ENCODE measurements at places on chromosomes 4 and X. TPM values are rescaled to one million over a fixed set of nuclear protein-coding genes. Genes with fewer than 3 reads are reported as not detected.

PCYT1B gene
- 2.0 TPM for total RNA-seq

SATL1 gene
- not detected for total RNA-seq

PIR gene
- total RNA-seq, result 2.4 TPM

NXF2B gene
- not detected for total RNA-seq

DNA sequence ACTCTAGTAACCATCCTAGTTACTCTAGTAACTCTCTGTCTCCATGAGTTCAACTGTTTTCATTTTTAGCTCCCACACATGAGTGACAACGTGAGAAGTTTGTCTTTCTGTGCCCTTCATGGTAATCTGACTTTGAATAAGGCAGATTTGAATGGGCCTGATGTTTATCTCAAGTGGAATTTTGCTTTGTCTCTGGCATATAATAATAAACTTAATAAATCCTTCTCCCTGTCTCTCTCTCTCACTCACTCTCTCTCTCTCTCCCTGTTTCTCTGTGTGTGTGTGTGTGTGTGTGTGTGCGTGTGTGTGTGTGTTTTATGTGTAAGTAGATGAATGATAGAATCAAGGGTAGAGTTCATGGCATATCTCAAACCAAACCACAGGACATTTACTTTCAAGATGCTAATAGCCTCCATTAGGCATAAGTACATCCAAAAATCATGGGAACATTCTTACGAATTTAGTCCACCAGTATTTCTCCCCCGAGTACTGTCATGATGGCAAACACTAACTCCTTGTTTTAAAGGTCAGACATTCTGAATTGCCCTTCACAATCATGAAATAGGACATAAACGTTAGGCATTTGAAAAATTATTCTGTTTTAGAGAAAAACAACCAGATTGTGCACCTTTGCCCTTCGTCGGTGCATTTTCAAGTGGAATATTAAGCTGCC lies 193.1 kb downstream of the SPATA18 start:
- DNase-seq, result no peak

DNA sequence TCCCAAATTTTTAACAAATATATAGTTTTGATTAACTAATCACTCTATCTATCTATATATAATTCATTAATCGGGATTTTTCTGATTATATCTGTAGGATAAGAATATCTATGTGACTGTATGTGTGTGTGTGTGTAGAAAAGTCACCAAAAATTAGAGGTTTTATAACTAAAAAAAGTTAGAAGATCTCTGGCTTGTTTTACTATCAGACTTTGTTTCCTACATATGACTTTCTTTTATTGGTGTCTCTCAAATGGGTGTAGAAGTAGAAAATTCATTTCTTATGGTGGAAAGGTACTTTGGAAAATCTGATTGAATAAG lies 26.7 kb upstream of the TMPRSS11D start:
- DNase-seq, result no peak

GRCh38 chr4:125091-125771 lies 930 bp downstream of the ZNF718 start:
- peak; percentile 80 for DNase-seq

GRCh38 chrX:68910731-68911428 lies 82.1 kb downstream of the EFNB1 start:
- DNase-seq, result no peak

GRCh38 chrX:13719192-13719856 lies 15.1 kb downstream of the TRAPPC2 start:
- DNase-seq, result no peak

DNA sequence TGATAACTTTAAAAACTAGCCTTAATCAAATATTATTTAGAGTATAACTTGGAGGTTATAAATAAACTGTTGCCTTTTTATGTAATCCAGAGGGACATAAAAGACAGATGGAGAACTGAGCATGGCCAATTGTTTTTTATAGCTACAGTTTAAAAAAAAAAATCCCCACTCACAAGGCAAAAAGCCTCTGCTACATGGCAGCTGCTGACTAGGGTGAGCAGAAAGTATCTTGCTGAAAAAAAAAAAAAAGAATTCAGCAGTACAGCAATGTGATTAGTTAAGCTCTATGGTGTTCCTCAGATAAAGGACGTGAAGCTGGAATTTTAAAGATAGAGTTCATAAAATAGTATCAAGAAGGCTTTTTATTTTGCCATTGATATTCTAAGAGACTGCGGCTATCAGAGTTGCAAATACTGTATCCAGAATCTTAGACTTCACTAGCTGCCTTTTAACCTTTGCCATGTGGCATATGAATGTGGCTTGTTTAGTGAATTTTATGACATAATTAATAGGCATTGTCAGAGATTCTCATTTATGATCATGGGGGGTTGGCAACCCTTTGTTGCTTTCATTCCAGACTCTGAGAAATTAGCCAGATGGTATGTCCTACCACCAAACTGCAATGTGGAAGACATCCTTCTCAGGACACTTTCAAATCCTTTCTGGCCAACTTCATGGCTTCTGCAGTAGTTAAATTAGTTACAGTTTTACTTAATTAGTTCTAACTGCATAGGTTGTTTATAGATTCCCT lies 498.0 kb downstream of the STPG2 start:
- no peak for DNase-seq

DNA sequence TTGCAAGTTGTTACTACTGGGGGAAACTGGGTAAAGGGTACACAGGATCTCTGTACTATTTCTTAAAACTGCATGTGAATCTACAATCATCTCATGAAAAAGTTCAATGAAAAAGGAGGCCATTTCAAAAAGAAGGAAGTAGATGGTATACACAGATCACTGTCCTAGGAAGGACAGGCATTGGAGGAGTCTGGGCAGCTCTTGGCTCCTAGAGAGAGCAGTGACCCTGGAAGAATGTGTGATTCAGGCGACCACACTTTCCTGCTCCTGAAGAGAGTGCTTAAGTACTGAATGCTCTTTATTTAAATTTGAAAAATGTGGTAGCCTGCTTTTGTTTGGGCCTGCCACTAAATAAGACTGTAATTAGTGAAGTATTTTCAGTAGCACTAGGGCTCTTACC lies 318.1 kb upstream of the CASK start:
- no peak for DNase-seq

DNA sequence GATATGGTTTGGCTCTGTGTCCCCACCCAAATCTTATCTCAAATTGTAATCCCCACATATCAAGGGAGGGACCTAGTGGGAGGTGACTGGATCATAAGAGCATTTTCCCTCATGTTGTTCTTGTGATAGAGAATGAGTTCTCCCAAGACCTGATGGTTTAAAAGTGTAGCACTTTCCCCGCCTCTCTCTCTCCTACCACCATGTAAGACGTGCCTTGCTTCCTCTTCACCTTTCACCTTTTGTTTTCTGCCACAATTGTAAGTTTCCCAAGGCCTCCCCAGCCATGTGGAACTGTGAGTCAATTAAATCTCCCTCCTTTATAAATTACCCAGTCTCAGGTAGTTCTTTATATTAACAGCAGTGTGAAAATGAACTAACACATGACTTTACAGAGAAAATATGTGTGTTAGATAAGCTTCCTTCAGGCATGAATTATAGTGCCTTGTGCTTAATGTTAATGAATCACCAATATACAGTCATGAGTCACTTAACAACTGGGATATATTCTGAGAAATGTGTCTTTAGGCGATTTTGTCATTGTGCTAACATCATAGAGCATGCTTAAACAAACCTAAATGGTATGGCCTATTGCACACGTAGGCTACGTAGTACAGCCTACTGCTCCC lies 37.9 kb downstream of the PDGFC start:
- DNase-seq, result no peak

GRCh38 chrX:123881330-123881729 lies 21.5 kb downstream of the XIAP start:
- no peak for DNase-seq

DNA sequence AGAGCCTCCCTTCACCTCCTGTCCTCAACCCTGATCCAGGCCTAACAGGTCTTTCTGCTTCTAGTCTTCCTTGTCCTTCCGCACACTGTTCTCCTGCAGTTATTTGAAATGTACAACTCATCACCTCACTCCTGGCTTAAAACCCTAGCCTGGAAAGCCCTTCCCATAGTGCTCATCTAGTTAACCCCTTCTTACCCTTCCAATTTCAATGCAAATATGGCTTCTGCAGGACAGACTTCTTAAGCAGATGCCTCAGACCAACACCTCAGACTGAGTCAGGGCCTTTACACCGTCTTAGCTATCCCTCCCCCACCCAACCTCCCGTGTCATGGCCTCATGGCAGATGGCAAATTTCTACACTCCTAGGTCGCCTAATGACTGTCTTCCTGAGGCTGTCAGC lies 130.4 kb downstream of the BCOR start:
- DNase-seq, result no peak
